HepG2 (cell line): ENCODE measurements at places on chromosomes 4 and X.

GRCh38 chrX:68533656-68534055 is 34.8 kb downstream of the YIPF6 start:
- DNase-seq, result no peak

- DNase-seq, result no peak
Observed at GRCh38 chr4:44740201-44740600, 13.8 kb upstream of the GNPDA2 start.

GRCh38 chr4:47639531-47639930 is 154.5 kb downstream of the ATP10D start:
- no peak for DNase-seq

GRCh38 chr4:2913168-2913567 is 50.0 kb downstream of the NOP14 start:
- DNase-seq, result no peak

DNA sequence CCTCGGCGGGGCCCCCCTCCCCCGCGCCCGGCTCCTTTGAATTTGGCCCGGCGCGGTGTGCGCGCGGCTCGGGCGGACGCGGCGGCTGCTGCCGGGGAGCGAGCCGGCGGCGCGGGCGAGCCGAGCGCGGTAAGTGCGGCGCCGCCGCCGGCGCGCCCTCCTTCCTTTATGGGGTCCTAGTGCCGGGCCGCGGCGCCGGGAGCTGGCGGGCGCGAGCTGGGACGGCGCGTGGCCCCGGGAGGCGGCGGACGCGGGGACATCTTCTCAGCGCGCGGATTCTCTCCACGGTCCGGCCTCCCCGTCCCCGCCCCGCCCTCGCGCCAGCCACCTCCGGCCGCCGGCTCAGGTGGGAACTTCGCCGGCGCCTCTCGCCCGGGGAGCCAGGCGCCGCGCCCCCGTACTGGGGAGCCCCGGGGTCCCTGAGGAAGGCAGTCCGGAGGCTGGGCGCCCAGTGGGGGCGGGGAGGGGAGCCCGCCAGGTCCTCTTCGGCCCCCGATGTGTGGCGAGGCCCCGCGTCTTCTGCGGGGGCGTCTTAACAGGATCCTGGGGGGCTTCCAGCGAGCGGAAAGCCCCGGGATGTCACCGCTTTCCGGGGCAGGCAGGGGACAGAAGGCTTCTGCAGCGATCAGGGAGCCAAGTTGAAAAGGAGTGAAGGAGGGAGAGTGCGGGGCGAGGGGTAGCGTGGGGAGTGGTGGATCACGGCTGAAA is 98.4 kb upstream of the TENM3 start:
- no peak for DNase-seq

GRCh38 chr4:99148550-99148949 is 4.5 kb upstream of the ADH4 start:
- no peak for DNase-seq

DNA sequence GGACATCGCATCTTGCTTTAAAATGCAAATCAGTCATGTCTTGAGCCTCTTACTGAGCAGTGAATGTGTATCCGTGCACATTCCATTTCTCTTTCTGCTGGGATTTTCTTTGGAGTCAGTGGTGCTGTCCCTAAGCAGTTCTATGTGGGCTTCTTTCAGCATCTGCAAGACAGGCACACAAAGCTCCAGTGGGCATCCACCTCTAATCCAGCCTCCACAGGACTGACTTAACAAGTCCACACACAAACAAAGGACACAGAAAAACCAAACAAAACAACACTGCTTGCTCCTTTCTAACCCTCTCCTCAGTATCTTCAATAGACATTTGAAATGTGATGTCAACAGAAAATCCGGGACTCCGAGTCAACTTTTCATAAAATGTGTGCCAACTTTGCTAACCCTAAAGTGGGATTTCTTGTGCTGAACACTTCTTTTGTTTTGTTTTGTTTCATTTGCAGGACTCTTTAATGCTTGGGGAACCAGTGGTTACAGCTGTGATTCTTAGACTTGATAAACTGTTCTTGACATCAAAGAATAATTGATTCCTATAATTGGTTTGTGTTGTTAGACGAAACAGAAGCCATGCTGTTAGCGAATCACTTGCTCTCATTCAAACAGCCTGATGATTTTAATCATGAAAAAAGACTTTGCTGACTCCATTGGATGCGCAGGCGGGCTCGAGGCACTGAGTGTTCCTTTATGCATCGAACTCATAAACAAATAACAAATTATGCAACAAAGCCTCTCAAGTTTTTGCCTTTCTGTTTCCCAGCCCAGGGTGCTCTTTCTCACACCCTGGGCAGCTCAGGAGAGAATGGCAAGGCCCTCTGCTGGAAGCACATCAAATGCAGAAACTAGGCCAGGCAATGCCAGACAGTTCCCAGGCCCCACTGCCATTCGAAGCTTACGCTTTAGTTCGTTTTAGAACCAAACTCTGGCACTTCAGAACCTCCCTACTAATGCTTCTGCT is 20.1 kb downstream of the ETNPPL start:
- no peak for DNase-seq

GRCh38 chrX:131577999-131578734 is 34.3 kb downstream of the OR13H1 start:
- no peak for DNase-seq

- DNase-seq, result no peak
Observed at GRCh38 chrX:136549226-136549625, 17.2 kb downstream of the VGLL1 start.

GRCh38 chrX:8743126-8743732 is 11.3 kb upstream of the ANOS1 start:
- DNase-seq, result peak; percentile 17

- no peak for DNase-seq
Observed at GRCh38 chrX:42732506-42732905, 45.5 kb downstream of the PPP1R2C start.

DNA sequence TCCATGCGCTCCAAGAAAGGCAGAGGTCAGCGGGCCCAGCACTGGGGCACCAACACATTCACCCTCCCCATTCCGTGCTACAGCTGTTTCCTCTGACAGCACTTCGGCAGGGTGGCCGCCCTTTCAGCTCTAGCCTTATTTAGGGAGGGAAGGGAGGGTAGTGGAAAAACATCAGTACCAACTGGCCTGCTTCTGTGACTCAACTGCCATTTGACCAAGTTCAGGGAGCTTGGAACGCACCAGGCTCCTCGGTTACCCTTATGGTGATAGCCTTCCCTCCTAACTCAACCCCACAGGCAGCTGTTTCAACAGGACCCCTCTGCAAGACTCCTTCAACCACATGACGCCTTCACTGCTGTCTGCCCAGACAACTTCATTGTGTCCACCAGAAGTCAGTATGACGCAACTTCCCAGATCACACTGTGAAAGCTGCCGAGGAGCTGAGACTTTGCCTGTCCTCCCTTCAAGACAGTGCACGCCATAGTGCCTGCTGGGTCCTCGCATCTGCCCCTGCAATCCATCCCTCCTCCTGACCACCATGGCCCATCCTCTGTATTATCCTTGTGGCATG is 132.2 kb downstream of the AFAP1 start:
- DNase-seq, result no peak

- DNase-seq, result no peak
Observed at GRCh38 chr4:10240691-10241090, 124.1 kb upstream of the WDR1 start.

- DNase-seq, result no peak
Observed at GRCh38 chrX:138754861-138755260, 43.3 kb upstream of the FGF13 start.

- no peak for DNase-seq
Observed at GRCh38 chr4:169241464-169241863, 29.3 kb downstream of the SH3RF1 start.

DNA sequence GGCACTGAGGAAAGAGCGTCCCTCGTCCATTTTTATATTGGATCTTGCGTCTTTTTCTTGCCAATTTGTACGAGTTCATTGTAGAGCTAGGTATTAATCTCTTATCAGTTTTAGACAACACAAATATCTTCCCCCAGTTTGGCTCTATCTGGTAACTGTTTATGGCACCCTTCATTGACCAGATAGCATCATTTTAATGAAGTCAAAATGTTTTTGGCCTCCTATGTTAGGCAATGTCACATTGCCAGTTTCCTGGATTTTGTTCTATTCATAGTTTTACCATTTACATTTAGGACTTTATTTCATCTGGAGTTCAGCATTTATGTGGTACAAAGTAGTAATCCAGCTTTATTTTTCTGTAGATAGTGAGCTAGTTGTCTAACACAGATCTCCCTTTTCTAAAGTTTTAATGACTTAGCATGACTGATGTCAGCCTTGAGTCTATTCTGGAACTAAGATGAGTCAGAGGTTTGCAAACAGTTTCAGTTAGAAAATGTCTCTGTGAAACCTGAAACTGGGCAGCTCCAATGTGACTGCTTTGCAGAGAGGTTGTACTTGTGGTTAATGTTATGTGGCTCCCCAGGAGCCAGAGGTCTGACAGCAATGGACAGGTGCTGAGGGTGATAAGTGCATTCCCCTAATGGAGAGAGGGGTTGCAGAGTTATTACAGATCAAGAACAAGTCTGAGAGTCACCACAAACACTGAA is 5.3 kb upstream of the STBD1 start:
- peak; percentile 91 for DNase-seq

DNA sequence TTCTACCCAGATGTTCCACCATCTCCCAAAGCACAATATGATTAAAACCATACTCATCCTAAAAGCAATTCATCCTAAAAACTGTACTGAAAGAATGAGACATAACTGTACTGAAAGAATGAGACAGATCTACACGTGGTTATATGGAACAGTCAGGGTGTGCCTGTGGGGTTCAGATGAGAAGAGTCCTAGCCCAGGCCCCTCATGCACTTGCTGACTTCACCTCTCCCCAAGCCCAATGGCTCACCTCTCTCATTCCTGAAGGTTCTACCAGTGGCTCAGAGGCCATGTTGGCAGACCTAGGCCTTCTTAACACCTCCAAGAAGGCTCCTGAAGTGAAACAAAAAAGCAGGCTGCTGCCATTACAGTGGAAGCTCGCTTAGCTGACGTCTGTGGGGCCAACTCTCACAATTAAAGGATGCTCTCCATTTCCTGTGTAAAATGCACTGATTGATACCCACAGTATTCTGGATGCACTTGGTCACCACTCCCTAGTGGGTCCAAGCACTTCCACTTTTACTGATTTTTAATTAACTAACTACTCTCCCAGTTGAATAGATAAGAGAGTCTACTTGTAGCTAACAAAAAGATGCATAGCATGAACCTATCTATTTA is 3.8 kb downstream of the PLAC1 start:
- no peak for DNase-seq

DNA sequence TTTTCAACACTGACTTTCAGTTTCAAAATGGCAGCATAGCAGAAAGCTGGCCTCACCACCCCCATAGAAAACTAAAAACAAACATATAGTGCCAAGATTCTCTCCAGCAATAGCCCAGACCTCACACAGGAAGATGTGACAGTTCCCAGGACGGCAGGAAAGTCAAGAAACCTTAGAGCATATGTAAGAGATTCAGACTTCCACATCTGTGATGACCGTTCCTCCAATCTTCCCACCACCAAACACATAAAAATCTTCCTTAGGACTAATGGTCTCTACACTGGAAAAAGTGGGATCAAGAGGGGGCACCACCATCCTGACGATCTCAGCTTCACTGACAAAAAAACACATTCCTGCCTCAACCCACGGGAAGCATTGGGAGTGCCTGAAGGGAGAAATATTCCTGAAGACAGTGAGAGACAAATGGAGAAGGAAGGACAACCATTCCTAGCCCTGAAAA is 134.1 kb upstream of the CPXCR1 start:
- DNase-seq, result peak; percentile 1

- no peak for DNase-seq
Observed at GRCh38 chrX:83333813-83334212, 174.3 kb upstream of the POU3F4 start.

DNA sequence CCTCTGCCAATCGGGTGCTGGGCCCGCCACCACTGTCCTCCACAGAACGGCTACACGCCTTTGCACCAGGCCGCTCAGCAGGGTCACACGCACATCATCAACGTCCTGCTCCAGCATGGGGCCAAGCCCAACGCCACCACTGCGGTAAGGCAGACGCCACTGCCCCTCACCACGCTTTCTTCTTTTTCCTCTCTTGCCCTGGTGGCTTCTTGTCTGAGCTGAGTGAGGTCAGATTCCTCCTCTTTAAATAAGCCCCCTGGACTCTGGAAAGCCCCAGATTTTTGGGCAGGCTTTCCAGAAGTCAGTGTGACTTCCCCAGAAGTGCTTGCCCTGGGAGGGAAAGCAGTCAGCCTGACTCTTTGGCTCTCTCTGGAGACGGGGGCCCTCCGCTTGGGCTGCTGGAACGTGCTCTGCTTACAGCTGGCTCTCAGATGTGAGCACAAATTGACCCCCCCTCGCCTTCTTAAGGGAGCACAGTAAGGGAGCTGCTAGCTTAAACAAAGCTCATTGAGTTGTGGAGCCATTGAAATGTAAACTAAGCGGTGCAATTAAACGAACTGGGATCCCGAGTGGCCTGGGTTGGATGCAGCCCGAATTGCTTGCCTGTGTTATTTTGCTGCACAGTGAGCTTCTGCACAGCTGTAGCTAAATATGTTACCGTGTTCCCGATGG is 243.1 kb downstream of the ANK2 start:
- no peak for DNase-seq

DNA sequence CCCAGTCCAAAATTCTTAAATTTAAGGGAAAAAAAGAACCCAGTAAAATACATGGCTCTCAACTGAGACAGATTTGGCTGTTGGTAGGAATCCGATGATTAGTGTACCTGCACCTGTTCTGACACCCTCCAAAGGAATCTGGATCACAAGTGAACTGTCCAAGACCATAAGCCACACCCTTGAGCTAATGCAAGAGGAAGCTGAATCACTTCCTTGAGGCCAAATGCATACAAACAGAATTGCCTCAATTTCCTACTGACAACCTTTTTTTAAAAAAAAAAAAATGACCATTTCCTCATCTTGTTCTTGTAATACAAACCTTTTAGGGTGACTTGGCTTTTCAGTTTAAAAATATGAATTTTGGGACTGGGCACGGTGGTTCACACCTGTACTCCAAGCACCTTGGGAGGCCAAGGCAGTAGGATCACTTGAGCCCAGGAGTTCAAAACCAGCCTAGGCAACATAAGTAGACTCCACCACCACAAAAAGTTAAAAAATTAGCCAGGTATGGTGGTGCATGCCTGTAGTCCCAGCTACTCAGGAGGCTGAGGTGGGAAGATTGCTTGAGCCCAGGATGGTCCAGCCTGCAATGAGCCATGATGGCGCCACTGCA is 10.7 kb upstream of the FBXL5 start:
- DNase-seq, result no peak

DNA sequence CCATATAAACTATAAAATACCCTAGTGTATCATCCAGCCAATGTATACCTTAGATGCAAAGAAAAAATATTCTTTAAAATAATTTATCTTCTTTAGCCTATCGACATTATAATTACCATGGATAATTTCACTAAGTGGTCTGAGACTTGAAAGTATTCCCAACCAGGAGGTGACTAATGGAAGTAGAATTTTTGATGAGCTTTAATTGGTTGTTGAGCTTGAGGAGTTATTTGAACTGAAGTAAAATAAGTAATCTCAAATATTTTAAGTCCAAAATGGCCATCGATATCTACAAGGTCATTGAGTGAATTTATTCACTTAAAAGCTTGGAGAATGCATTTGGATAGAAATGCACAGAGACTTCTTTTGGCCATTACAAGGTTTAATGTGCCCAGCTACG is 436.2 kb downstream of the TLL1 start:
- DNase-seq, result no peak
